ENCODE measurements at places on chromosomes 12 and 14.

DNA sequence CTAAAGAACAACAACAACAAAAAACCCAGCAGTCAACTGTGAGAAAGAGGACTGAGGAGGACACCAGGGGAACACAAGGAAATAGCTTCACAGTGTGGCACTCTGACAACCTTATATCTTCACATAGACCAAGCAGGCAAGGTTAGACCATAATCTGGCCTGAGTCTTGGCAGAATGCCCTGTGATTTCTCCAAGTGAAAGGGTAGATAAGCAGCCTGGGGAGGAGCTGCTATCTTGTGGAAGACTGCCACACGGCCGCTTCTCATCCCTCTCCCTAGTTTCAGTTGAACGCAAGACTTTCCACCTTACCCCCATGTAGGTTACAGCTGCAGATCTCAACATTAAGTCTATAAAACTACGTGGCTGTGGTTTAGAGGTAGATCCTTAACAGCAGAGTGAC lies 3.7 kb downstream of the SLC25A21 start:
- DNase-seq: no peak

DNA sequence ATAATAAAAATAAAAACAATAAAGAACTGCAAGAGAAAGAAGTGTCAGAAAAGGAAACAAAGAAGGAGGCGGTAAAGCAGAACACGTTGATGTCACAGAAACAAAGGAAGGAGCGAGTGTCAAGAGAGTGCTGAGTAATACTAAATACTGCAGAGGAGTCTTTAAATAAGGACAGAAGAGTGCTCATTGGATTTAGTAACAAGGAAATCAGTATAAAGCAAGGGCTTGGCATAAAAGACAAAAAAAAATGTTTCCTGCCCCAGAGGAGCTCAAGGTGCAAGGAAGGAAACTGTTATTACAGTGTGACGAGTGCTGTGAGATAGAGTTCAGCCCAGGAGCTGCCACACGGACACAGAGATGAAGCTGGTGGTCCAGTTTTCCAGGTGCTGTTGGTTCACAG lies 8.4 kb upstream of the TUBA1A start:
- peak; percentile 27 for DNase-seq

GRCh38 chr12:95543305-95543704 lies 8.0 kb downstream of the USP44 start:
- DNase-seq: no peak

- DNase-seq: no peak
Measured at GRCh38 chr12:39831587-39832315, 212.1 kb upstream of the ABCD2 start.

DNA sequence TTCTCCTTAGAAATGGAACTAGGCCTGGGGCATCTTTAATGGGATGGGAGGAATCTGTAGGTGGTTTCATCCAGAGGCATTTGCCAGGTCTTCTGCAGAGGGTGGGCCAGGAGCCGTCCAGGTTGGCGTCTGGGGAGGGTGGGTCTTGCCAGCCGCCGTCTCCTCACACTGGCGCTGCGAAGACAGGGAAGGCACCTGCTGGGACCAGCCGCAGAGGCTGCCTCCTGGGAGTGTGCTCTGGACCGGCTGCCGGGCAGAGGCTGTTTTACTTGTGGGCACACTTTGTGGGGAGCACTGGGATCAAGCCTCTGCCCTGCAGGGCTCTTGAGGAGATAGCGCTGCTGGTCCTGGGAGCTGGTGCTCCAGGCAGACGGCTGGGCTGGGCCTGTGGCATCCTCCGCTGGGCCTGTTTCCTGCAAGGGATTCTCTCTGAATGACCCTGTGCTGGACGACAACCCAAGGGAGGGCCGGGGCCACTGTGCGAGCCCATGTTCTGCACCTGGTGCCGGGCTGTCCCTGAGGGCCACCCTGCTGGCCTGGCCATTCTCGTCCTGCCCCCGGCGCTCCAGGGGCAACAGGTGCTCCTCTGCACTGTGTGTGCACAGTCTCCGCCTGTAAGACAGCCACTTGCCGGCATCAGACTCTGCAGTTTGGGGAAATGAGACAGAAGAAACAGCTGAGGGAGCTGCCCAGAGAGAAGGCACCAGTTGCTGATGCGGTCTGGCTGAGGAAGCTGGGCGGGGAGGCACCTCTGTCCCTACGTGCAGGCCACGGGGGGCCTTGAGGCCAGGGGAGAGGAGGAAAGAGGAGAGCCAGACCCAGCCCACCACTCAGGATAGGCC lies 10.0 kb upstream of the TEX22 start:
- no peak for DNase-seq

Data from NCI-H526 treated with DMSO at 0.1 percent for 48 hours (cell line).